ENCODE measurements at places on chromosomes 7 and 10. TPM values are rescaled to one million over a fixed set of nuclear protein-coding genes. Genes with fewer than 3 reads are reported as not detected.

The PRLHR gene
- total RNA-seq: 2.0 TPM

The MORN4 gene
- total RNA-seq: 28.3 TPM

The TRIM50 gene
- not detected for total RNA-seq

The AVL9 gene
- 48.7 TPM for total RNA-seq

The VWC2 gene
- 3.9 TPM for total RNA-seq

The AP4M1 gene
- total RNA-seq: 20.4 TPM

The ADARB2 gene
- 4.2 TPM for total RNA-seq

The CHCHD3 gene
- 45.2 TPM for total RNA-seq

The PRXL2A gene
- 68.6 TPM for total RNA-seq

The AIMP2 gene
- 23.4 TPM for total RNA-seq

The ADRA2A gene
- 24.6 TPM for total RNA-seq

The ING3 gene
- total RNA-seq: 19.9 TPM

The SPDYE2 gene
- total RNA-seq: not detected

The TAS2R41 gene
- not detected for total RNA-seq

The RELN gene
- total RNA-seq: 52.6 TPM

The CD36 gene
- total RNA-seq: 6.6 TPM

Measured in temporal lobe (tissue), 4 donors.